BJ (cell line): ENCODE measurements at places on chromosomes 6 and 20.

DNA sequence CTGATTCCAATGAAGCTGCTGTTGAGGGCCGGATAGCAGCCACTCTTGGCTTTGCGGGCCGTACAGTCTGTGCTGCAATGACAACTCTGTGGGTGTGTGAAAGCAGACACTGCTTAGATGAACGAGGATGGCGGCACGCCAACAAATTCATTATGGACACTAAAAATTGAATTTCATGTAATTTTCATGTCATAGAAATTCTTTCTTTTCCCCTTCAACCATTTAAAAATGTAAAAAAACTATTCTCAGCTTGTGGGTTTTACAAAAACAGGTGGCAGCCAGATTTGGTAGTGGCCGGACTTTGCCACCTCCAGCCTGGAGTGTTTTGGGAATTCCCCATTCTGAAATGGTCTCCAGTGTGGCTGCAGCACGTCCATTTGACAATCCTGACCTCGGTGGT lies 26.0 kb downstream of the MAS1 start:
- no peak for DNase-seq

GRCh38 chr20:34100576-34100975 lies 11.5 kb downstream of the EIF2S2 start:
- no peak for DNase-seq

DNA sequence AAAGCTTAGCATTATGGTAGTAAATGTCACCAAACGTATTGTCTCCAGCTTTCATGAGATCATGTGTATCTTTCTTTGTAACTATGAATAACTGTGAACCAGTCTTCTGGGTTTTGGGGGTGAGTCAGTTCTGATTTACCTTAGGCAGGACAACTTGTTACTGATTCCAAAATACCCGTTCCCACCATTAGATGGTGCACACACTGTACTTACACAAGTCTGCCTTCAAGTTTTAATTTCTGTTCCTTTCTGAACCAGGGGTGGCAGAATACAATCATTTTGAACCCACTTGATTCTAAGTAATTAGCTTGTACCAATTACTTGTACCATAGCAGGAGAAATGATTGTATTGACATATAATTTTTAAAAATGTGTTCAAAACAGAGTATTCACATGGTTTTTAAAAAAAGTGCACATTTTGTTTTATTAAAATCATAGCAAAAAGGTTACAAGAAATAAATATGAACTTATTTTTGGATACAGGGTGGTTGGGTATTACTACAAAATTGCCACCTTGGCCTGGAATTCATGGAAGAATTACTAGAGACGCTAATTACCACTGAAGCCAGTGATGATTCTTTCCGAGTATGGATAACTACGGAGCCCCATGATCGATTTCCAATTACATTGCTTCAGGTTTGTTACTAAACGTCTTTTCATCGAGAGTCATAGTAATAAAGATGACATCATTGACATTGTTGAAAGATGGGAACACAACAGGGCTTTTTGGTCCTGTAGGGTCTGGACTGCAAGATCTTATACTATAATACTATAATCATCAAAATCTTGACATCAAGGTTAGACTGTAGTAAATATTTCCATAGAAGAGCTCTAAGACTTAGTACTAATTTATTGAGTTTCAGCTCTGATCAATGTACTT lies 75.2 kb upstream of the GLP1R start:
- peak; percentile 18 for DNase-seq

DNA sequence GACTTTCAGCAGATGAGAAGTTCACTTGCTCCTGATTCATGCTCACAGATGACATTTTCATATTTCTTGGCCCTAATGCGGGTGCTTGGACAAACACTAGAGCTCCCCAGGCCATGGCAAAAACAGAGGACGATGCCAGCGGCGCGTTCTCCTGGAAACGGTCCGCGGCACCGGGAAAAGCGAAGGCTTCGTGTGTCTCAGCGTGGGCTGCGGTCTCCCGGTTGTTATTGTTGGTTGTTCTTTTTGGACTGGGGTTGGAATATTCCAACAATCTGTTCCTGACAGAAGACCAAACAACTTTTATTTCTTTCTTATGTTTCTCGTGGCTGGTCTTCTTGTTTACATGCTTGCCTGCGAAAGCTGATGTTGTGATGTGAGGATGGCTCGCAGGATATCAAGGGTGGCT lies 46.8 kb upstream of the NEDD9 start:
- DNase-seq = no peak

DNA sequence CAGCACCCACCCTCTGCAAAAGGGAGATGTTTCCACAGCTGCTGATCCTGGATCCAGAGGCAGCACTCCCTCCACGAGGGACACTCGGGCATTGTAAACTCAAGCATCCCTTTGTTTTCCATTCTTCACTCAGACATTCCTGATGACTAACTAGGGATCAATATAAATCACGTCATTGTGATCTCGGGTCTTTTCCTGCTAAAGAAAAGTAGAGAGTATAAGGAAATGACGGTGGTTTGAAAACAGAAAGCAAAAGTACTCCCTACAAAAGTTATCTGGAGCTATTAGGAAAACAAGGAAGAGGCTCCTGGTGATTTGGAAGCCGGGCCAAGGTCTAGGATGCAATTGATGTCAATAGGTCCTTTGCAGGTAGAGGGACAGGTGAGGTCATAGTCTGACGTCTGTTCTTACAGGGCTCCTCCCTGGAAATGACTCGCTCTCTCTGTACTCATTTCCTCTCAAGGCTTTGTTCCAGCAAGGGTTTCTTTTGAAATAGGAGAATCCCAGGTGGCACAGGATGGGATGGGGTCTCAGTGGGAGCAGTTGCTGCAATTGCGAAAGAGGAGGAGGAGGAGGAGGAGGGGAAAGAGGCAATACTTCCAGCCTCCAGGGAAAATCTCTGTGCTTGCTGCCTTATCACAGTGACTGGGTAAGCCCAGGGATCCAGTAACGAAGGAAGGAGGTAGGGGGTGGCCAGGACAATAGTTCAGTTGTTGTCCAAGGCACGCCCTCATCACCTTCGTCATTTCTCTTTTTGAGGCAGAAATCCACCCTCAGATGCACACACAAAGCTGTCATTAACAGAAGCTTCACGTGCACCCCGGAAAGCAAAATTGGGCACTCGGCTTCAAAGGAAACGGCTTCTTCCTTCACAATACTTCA lies 222.8 kb downstream of the LY86 start:
- DNase-seq = no peak

DNA sequence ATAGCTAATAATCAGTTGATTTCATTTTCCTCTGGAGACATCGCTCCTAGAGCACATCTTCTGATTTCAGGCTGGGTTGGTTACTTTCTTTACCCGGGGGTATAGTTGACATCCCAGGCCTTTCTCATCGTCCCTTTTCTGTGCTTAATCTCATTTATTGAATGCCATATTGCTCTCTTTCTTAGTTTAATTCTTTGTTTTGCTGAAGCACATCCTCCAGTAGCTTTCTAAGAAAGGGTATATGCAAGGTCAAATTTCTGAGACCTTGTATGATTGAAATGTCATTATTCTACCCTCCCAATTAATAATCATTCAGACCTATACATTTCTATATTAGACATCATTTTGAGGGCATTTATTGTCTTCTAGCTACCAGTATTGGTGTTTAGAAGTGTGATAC lies 2.6 kb upstream of the C20orf141 start:
- DNase-seq = no peak

GRCh38 chr20:9480066-9480465 lies 34.3 kb upstream of the LAMP5 start:
- DNase-seq = no peak

GRCh38 chr6:149093643-149094042 lies 223.9 kb upstream of the TAB2 start:
- peak; percentile 40 for DNase-seq

DNA sequence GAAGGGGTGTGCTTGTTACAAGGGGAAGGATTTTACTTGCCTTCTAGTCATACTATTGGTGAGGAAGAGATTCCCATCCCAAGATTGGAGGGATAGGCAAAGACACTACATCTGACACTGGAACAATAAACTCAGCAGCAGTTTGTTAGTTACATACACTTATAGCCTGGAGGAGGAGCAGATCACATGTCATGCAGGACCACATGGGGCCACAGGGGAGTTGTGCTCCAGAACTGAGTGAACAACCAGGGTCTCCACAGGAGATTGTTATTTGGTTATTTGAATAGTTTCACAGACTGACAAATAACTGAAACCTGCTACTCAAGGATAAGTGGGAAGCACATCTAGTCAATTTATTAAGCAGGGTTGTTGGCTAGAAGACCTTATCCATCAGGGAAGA lies 559.4 kb upstream of the MANEA start:
- no peak for DNase-seq

GRCh38 chr20:768426-768978 lies at the start of gene SLC52A3:
TSS of gene SLC52A3 (minus strand) at chr20:768500. CDS start at chr20:765774, 2,726 bp downstream.
- DNase-seq = no peak

DNA sequence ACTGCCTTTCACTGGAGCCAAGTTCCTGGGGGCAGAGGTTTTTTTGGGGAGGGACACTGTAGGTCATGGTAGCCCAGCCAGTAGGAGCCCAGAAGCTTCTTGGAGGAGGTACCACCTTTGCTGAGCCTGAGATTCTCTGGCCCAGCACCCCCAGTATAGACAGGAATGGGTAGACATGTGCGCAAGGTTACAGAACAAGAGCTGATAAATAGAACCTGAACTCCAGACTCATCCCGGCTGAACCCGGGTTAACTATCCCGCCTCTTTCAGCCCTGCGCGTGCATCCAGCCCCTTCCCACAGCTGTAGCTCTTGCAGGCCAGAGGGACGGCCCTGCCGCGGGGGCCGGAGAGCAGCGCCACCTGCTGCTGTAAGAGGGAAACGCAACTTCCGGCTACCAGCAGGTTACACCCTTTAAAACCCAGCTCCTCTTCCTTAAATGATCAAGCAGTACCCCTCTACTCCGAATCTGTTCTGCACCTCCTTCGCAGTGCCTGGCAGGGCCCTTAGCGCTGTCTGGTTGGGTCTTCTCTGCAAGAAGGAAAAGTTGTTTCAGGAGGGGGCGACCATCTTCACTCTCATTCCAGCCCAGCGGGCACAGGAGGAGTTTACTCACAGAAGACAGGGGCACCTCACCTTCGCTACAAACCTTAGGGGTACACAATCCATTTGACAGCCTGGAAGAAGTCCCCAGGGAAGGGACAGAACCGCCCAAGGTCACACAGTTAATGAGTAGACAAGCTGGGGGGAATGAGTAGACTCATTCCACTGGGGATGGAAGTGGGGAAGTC lies 7.5 kb downstream of the SRXN1 start:
- no peak for DNase-seq

DNA sequence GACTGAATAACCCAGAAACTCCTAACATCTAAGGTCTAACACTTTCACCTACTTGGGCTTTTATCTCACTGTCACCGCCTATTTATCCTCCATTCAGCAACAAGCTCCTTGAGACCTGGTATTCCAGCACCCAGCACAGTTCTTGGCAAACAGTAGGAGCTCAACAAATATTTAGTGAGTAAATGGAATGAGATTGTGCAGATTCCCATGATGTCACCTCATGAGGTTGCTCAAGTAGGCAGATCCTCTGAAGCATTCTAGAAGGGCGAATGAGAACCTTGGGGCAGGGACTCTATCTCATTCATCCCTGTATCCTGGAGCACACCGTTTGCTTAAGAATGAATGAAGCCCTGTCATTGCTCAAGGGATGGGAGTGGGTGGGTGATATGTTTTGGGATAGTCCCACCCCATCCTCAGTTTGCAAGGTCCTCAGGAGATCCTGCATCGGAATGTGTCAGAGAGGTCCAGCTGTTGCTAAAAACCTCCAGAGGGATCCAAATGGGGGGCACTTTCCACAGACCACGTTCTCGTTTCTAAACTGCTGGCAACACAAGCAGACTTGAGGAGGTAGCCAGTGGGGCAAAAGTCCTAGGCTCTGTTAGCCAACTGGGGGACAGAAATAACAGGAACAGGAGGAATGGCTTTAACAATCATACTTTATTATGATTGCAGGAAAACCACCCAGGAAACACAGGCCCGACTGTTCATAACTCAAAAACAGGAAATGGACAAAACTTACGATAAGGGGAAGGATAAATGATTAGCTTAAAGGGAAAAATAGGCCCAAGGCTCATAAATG lies 42.0 kb downstream of the EDN1 start:
- no peak for DNase-seq

DNA sequence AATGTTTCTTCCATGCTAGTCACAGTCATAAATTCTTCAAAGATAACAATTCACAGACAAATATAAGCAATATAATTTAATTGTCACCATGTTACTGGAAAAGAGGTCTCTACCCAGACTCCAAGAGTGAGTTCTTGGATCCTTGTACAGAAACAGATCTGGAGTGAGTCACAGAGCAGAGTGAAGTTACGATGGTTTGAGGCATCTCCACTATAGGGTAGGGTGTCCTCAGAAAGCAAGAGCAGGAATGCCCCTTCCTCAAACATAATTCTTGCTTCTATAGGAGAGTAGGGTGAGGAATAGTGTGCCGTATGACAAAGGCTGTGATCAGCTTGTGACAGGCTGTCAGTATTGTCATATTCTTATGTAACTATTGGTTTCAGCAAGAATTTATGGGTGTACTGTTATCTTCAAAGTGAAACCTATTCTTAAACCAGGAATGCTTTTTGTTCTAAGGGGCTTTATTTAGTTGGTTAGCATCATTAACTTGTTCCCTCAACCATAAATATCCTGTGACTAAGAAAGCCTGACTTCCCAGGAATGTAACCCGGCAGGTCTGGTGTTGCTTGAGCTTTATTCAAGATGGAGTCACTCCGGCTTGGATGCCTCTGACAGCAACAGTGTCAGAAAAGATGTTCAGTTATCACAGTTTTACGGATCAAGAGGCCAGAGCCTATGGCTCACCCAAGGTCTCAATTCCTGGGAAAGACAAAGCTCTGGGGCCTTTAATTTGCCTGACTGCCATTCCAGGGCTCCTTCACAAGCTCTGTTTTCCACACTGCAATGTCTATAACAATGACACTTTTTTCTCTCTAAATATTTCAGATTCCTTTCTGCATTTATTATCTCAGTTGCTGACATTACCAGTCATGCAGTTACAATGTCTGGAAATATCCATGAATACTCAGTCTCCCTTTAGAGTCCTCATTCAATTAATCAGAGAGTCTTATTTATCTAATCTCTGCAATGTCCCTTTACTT lies 298.6 kb downstream of the C6orf118 start:
- DNase-seq = no peak

DNA sequence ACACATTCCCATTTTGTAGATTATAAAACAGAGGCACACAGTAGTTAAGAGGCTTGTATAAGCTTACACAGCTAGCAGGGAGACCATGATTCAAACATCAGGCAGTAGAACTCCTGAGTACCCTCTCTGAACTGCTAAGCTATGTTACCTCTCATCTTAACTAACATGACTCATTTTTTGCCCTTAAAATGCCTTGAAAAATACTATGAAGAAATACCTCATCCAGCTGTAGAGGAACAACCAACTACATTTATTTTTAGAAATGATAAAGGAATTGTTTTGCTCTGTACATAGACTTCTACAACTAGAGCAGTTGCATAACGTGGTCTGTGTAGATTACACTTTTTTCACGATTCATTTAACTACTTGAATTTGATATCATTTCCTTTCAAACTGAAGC lies 102.1 kb downstream of the FLRT3 start:
- DNase-seq = peak; percentile 65
